ENCODE measurements at places on chromosomes 4 and X.
A peak's percentile ranks its signal among the peaks of the same experiment; 100 is the strongest.

GRCh38 chr4:26080870-26081628 lies 167.0 kb downstream of the SMIM20 start:
- DNase-seq: no peak

- DNase-seq: no peak
Measured at GRCh38 chr4:2267841-2268240, 5.9 kb upstream of the MXD4 start.

GRCh38 chr4:5804656-5805055 lies 88.2 kb downstream of the CRMP1 start:
- no peak for DNase-seq

- DNase-seq: no peak
Measured at GRCh38 chr4:162232349-162232748, 68.5 kb upstream of the FSTL5 start.

- peak; percentile 2 for DNase-seq
Measured at GRCh38 chrX:151713849-151714248, 2.0 kb upstream of the FATE1 start.

DNA sequence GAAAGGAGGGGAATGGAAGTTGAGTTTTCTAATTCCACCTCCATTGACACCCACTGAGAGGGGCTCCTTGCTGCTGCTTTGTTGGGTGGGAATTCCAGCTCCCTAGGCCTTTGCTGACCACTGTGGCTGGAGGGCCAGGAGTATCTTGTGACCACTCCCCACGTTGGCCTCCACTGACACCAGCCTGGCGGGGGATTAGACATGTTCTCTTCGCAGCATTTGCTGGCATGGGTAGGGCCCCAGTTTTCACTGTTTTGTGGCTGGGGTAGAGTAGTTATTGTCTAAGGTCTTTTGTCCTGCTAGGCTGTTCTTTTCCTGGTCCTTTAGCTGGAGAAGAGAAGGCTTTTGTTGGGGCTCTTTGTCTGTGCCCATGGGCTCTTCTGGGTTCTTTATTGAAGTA lies 116.7 kb downstream of the CDKL5 start:
- no peak for DNase-seq

GRCh38 chrX:24023972-24024669 lies 2.9 kb downstream of the KLHL15 start:
- DNase-seq: peak; percentile 32

DNA sequence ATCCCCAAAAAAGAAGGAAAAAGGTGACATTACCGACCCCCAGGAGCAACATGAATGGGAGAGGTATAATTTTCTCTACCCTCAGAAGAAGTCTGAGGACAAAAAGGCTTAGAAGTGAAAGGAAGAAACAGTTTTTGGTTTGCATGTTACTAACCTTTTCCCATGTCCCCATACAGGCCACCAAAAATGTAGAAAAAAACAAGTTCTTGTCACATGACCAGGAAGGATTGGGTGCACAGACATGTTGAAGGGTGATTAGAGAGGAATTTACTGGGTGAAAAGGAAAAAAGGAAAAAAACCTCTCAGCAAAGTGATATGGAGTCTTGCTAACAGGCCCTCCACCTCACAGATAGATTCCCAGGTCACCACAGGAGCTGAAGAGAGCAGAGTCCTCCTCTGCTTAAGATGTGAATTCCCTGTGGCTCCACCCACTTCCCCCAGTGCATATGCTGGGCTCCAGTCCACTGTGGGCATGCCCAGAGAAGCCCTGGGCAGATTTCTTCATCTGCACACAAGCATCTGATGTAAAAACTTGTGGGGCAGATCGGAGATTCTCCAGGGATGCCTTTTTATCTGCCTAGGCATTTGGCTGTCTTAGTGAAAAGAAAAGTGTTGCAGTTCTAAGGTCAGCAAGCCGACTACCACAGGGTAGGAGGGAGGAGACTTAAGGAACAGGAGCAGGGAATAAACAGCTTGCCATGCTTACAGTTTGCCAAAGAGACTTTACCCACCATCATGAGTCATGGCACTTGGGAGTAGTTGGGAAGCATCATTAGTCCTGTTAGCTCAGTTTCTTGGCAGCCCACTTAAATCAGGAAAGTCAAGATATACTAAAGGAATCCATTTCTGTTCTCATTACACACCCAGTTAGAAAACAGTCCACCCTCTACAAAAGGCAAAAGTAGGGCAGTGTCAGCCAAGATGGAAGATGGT lies 25.0 kb upstream of the PASD1 start:
- DNase-seq: no peak

GRCh38 chr4:168674866-168675265 lies 178.0 kb downstream of the PALLD start:
- no peak for DNase-seq

DNA sequence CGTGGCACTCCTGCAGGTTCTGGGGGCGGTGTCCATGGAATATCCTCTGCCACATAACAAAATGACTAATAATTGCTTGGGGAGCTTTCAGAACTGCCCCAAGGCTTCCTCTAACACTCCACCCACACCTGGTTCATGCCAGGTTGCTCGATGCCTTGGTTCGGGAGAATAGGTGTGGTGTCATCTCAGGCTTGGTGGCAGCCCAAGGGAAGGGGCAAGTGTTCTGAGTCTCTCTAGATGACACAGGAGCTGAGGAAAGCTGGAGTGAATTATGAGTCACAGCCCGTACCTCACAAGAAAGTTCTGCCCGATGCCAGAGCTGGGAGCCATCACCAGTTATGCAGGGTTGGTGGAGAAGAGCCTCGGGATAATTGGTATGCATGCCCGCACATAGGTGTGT lies 14.7 kb downstream of the FTSJ1 start:
- no peak for DNase-seq

DNA sequence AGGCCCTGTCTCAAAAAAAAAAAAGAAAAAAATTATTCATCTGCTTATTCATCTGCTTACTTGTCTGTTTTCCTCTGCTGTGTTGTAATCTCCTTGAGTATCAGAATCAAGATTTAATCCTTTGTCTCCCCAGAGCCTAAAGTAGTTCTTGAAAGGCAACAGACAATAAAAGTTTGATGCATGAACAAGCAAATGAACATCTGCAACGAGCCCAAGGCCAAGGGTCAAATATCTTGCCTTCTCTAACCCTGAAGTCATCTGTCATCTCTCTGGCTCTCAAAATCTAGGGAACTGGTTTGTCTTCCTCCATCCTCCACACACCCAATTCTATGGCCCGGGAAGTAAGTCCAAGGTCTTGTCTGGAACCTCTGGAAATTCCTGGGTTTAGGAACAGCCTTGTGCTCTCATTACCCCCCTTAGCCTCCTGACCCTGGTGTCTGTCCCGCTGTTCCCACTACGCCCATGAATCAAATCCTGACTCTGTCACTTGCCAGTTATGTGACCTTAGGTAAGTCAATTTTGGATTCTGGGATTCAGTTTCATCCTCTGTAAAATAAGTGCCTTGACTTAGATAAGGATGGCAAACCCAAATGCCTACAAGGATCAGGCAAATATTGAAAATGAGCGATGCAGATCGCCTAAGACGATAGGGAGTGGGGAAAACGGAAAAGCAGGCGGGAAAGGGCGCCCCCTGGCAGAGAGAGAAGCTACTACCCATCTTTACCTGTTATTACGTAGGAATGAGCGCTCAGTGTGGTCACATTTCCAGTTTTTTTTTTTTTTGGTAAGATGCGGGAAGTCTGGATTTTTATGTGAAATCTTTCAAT lies 102.7 kb upstream of the DHX15 start:
- DNase-seq: peak; percentile 14

DNA sequence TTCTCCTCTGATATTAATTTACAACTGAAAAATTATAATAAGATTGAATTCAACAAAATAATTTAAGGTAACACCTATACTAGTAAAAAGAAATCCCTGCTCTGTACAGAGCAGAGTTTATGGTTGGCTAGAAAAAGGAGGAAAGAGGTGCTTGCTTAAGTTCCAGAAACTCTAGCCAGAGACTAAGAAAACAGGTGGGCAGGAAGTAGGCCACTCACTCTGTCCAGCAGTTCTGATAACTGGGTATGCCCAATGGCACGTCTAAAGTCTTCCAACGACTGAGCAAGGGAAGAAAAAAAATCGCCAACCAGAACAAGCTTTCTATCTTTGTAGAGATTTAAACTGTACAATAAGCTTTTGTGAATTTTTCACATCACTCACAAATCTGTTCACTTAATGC lies 42.1 kb downstream of the TMEM165 start:
- no peak for DNase-seq

DNA sequence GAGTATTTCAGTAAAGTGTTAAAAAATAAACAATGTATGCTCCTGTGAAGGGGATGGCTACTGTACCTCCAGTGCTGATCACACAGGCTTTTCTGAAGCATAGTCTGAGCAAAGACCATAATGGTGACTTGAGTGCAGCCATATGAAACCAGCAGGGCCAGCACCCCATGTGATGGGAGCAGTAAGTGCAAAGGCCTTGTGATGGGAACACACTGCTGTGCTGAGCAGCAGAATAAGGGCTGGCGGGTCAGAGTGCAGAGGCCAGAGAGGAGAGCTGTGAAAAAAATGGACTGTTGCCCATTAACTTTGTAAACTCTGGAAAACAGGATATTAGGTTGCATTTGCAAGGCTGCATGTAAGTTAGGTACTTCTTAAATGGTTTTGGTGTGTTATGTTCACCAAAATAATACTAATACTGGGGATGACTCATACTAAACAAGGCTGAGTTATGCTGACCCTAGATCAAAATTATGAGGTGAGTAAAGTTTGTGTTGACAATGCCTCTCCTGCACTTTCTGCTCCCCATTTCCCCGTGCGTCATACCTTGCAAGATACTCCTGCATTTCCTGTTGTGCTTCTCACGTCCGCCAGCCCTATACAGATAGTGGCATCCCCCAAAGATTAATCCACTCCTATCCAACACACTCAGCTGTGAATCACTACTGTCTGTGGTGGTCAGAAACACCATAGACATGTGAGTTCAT lies 67.0 kb upstream of the FAM9A start:
- DNase-seq: no peak
